ENCODE measurements at places on chromosomes 3 and 15. TPM values are rescaled to one million over a fixed set of nuclear protein-coding genes. Genes with fewer than 3 reads are reported as not detected.

GRCh38 chr3:191170097-191170496 is 28.9 kb upstream of the OSTN start:
- H3K4me3 ChIP-seq: no peak overlapping the region
- H3K27ac ChIP-seq: no peak overlapping the region
- no peak for DNase-seq

DNA sequence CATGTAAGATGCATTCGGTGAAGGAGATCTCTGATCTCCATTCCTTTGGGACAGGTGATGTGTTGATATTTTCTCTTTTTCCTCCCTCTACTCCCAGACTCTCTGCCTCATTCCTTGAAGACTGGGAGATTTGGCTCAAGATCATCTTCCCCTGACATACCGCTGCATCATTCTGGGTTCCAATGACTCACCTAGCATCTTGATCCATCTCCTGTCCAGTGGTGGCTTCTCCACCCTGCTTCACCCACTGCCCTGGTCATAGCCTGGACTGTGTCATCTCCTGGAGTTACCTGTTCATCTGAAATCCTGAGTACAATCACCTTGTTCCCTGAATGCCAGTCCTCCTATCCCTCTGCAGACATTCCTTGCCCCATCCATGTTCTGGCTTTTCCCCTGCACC is 57.4 kb upstream of the TRAK1 start:
- DNase-seq: no peak
- H3K36me3 ChIP-seq: peaks cover 40% of the 10 kb centered on the region
- H3K4me1 ChIP-seq: peaks cover 82% of the 10 kb centered on the region
- no peak overlapping the region for H3K4me3 ChIP-seq
- H3K27me3 ChIP-seq: no peaks in the 10 kb centered on the region

- no peak overlapping the region for H3K27ac ChIP-seq
- no peaks in the 10 kb centered on the region for H3K36me3 ChIP-seq
- H3K27me3 ChIP-seq: peaks cover 3% of the 10 kb centered on the region
- H3K4me3 ChIP-seq: no peak overlapping the region
- no peaks in the 10 kb centered on the region for H3K4me1 ChIP-seq
Measured at GRCh38 chr3:171777596-171777995, 32.7 kb downstream of the PLD1 start.

Gene CDC25A
- 1.8 TPM for total RNA-seq

GRCh38 chr15:96326328-96327154 is 4.0 kb upstream of the NR2F2 start:
- no peak for DNase-seq
- H3K4me1 ChIP-seq: peaks cover 14% of the 10 kb centered on the region
- no peaks in the 10 kb centered on the region for H3K36me3 ChIP-seq
- H3K27ac ChIP-seq: no peak overlapping the region
- no peak overlapping the region for H3K4me3 ChIP-seq

GRCh38 chr3:9864200-9864927 is 15.7 kb downstream of the CIDEC start:
- H3K27ac ChIP-seq: no peak overlapping the region
- H3K27me3 ChIP-seq: peaks cover 9% of the 10 kb centered on the region
- DNase-seq: no peak

Gene PLA1A
- 1.1 TPM for total RNA-seq

Gene TRH
- total RNA-seq: not detected

GRCh38 chr3:165788531-165788930 is 48.7 kb downstream of the BCHE start:
- DNase-seq: no peak
- H3K27ac ChIP-seq: no peak overlapping the region

Gene TRIM69
- total RNA-seq: 30.8 TPM

GRCh38 chr15:57537072-57537471 is 54.6 kb upstream of the MYZAP start:
- H3K4me3 ChIP-seq: no peak overlapping the region
- no peaks in the 10 kb centered on the region for H3K36me3 ChIP-seq
- DNase-seq: no peak
- no peaks in the 10 kb centered on the region for H3K4me1 ChIP-seq

Gene UBXN7
- total RNA-seq: 60.8 TPM

DNA sequence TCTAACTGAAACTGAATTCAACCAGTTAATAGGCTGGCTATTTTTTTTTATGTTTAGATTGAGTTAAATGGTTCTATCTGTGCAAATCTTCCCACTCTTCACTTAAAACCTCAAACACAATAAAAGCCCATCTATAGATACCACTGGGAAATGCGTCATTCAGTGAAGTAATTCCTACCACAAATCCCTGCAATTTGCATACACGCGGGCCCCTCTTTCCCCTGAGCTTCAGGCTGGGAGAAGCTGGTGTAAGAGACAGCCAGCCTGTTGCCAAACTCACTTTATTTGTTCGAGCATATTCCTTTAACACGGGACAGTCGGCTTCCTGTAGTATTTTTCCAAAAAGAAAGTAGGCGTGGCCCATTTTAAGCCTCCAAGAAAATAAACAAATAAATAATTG is 26.0 kb upstream of the MCTP2 start:
- DNase-seq: no peak
- H3K27me3 ChIP-seq: peaks cover 9% of the 10 kb centered on the region
- H3K4me1 ChIP-seq: peaks cover 16% of the 10 kb centered on the region
- H3K4me3 ChIP-seq: no peak overlapping the region
- no peaks in the 10 kb centered on the region for H3K36me3 ChIP-seq

GRCh38 chr15:44435893-44436667 is 8.7 kb downstream of the CTDSPL2 start:
- peaks cover 19% of the 10 kb centered on the region for H3K36me3 ChIP-seq
- no peak overlapping the region for H3K4me3 ChIP-seq
- H3K4me1 ChIP-seq: peaks cover 44% of the 10 kb centered on the region
- H3K27ac ChIP-seq: no peak overlapping the region
- H3K27me3 ChIP-seq: no peaks in the 10 kb centered on the region

Measured in activated B cell treated with CpG ODN at 0.5 μM for 24 hours (primary cell).